Stimulated activated CD8-positive, alpha-beta memory T cell treated with anti-CD3 and anti-CD28 coated beads, Interleukin-2, amount 100 ng/mL, for 1 hour (primary cell): ENCODE measurements at places on chromosomes 11 and 22.

DNA sequence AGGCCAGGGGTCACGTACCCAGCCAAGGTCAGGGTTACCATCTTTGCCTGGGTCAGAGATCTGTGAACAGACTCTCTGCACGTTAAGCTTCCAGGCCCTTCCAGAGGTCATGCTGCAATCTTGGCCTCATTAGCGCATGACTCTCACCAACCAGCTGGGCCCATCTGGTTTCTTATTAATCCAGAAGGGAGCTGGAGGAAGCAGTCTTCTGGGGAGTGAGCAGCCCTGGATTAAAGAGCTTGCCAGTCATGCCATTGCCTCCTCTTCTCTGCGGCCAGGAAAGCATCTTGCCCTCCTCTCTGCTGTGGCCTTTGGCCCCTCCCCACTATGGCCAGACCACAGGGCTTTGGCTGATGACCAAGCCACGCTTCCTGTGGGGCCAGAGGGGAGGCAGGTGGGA lies 57.4 kb downstream of the CHST1 start:
- DNase-seq = no peak

- DNase-seq = no peak
Measured at GRCh38 chr22:37514526-37515051, 4.6 kb downstream of the CARD10 start.

GRCh38 chr11:78869293-78869692 lies 294.6 kb upstream of the NARS2 start:
- DNase-seq = no peak

DNA sequence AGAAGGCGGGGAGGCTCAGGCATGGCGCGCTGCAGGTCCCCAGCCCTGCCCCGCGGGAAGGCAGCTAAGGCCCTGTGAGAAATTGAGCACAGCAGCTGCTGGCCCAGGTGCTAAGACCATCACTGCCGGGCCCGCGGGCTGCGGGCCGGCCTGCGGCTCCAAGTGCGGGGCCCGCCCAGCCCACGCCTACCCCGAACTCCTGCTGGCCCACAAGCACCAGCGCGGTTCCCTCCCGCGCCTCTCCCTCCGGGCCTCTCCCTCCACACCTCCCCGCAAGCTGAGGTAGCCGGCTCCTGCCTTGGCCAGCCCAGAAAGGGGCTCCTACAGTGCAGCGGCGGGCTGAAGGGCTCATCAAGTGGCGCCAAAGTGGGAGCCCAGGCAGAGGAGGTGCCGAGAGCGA lies 4.6 kb upstream of the RDX start:
- DNase-seq = no peak

DNA sequence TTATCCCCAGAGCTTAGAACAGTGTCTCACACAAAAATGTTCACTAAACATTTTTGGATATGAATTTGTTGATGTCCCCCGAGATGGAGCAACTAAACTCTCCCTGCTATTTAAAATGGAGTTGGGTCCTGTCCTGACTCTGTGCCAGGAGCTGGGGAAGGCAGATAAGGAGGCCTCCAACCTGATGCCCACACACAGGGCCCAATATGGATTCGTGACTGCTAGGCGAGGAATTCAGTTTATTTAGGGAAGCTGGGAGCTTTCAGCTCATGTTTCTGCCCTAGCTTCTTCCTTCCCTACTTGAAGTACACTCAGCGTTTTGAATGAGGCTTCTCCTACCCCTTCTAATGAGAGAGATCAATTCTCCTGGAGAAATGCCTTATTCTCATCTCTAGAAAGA lies 373.0 kb upstream of the LARGE1 start:
- DNase-seq = no peak

- DNase-seq = no peak
Measured at GRCh38 chr11:96276836-96277235, 66.2 kb downstream of the MAML2 start.

DNA sequence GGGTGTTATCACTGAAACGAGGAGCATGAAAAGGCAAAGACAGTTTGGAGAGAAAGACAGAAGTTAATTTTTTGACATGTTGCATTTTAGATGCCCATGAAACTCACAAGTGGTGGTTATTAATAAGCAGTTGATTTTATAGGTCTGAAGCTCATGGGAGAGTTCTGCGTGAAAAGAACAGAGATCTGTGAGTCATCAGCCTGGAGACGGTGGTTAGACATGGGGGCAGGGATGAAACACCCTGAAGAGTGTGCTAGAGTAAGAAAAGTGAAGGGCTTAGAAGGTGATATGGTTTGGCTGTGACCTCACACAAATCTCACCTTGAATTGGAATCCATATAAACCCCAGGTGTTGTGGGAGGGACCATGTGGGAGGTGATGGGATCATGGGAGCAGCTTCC lies 289.1 kb upstream of the ISX start:
- no peak for DNase-seq

DNA sequence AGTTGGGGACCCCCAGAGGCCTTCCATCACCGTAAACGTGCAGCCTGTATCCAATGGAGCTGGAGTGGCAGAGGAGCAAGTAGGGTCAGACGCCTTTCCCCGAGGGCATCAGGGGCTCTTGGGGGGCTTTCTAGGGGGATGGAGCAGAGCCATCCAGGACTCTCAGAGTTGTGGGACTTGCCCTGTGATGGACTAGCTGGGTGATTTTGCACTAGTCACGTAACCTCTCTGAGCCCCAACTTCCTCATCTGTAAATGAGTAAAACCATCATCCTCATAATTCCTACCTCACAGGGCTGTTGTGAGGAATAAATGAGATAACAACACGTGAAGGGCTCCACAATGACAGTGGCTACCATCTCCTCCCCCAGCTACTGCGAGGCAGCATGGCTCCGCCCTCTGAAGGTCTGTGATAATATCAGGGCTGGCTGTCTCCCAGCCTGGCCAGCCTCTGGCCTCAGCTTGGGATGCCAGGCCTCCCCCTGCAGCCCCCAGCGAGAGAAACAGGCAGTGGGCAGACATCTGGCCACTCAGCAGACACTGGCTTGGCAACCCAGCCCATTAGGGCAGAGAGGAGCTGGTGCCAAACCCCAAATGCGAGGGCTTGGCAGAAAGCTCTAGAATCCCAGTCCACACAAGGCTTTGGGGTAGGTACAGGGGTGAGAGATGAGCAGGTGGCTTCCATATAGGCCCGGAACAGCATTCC lies 6.7 kb downstream of the USP2 start:
- DNase-seq = no peak

GRCh38 chr11:45396394-45396793 lies 110.3 kb upstream of the SYT13 start:
- DNase-seq = no peak

- DNase-seq = no peak
Measured at GRCh38 chr22:42747701-42748513, 27.2 kb upstream of the A4GALT start.

DNA sequence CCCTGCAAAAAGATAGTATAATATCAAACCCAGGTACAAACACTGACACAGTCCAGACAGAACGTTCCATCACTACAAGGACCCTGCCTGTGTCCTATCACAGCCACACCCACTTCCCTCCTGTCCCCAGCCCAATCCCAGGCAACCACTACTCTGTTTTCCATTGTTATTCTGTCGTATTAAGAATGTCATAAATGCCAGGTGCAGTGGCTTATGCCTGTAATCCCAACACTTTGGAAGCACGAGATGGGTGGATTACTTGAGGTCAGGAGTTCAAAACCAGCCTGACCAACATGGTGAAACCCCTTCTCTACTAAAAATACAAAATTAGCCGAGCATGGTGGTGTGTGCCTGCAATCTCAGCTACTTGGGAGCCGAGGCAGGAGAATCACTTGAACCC lies 89.0 kb downstream of the TRMU start:
- no peak for DNase-seq

DNA sequence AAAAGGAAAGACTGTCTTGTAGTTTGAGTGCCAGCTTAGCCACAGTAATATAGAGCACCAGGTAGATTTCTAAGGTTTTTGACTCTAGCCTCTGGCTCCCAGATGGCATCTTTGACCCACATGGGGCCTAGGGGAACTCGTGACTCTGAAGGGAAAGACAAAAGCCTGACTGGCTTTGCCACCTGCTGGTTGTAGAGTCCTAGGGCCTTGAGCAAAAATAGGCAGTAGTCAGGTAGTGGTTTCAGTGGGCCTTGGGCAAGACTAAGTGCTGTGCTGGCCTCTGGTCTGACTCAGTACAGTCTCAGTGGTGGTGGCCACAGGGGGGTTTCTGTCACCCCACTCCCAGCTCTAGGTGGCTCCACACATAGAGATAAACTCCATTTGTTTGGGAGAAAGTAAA lies 349.4 kb downstream of the FAM181B start:
- DNase-seq = no peak

- DNase-seq = no peak
Measured at GRCh38 chr11:104169091-104169490, 5.1 kb upstream of the PDGFD start.

- DNase-seq = no peak
Measured at GRCh38 chr11:125306476-125306875, 141.9 kb downstream of the PKNOX2 start.
